ENCODE measurements at places on chromosomes 16 and 17.

- DNase-seq: no peak
Measured at GRCh38 chr16:4450931-4451519, 23.4 kb downstream of the NMRAL1 start.

GRCh38 chr17:30389756-30390300 is 11.1 kb downstream of the CPD start:
- no peak for DNase-seq

GRCh38 chr16:14106457-14106856 is 35.3 kb downstream of the MRTFB start:
- DNase-seq: no peak

- DNase-seq: no peak
Measured at GRCh38 chr17:76318586-76318985, 10.5 kb upstream of the QRICH2 start.

DNA sequence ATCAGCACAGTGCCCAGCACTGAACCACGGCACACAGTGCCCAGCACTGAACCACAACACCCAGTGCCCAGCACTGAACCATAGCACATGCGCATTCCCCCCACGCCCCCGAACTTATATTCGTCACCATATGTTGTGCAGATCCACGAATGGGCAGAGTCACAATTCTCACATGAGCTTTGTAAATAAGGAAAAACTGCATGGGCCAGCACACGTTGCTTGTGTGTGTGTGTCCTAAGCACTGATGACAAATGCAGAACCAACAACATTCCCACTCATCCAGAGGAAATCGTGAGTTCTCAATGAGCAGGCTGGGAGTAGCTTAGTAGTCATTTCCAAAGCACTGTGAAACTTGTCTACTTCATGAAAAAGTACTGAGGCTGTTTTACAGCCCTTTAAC is 70.0 kb downstream of the ADCY9 start:
- DNase-seq: no peak

DNA sequence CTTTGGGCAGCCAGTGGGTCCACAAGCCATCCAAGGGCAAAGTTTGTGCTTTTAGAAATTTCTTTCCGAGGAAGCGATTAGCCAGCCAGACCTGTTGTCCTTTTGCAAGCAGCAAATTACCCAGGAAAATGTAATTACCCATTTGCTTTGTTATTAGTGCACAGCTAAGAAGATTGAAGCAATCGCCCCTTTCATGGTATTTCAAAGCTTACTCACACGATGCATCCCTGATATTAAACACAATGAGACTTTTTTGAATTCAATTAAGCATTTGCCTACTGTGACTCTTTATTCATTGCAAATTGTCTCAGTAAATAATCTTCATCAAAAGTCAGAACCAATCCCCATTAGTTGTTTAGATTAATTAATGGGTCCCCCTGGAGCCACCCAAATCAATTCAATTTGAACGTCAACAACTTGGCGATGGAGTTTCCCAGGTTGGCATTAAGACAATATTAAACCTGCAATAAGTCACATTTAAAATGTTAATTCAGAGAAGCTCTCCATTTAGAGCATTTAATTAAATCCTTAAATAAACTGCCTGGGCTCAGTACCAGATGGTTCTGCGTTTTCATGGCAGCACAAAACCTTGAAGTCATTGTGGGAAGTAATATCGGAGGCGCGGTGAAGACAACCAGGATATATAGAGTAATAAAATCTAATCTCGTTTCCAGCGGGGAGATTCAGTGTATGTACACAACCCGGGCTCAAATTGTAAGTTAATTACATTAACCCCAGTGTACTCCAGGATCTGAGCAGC is 366.2 kb upstream of the TNRC6C start:
- no peak for DNase-seq

GRCh38 chr16:58109330-58109729 is 19.9 kb downstream of the CFAP20 start:
- DNase-seq: no peak

DNA sequence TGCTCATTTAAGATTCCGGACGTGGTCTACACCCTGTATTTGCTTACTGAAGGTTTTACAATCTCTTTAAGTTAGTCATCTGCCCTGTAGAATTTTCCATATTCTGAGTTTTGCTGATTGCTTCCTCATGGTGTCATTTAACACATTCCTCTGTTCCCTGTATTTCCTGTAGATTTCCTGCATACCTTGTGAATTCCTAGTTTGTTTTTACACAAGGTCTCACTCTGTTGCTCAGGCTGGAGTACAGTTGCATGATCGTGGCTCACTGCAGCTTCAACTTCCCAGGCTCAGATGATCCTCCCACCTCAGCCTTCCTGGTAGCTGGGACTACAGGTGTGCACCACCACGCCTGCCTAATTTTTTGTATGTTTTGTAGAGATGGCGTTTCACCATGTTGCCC is 66.8 kb downstream of the CMIP start:
- no peak for DNase-seq

GRCh38 chr17:45974916-45975630 is 24.0 kb upstream of the STH start:
- no peak for DNase-seq

DNA sequence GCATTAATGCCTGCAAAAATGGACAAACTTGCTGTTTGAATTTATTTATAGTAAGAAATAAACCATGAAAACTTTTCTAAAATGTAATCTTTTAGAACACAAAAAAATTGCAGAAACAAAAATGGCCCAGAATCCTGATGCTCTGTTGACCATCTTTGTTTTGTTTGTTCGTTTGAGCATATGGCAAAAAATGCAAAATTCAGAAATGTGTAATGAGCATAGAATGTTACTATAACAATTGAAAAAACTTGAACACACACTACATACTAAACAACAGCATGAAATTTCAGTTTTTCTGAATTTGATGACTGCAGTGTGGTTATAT is 1.1 kb upstream of the KPNA2 start:
- DNase-seq: no peak

DNA sequence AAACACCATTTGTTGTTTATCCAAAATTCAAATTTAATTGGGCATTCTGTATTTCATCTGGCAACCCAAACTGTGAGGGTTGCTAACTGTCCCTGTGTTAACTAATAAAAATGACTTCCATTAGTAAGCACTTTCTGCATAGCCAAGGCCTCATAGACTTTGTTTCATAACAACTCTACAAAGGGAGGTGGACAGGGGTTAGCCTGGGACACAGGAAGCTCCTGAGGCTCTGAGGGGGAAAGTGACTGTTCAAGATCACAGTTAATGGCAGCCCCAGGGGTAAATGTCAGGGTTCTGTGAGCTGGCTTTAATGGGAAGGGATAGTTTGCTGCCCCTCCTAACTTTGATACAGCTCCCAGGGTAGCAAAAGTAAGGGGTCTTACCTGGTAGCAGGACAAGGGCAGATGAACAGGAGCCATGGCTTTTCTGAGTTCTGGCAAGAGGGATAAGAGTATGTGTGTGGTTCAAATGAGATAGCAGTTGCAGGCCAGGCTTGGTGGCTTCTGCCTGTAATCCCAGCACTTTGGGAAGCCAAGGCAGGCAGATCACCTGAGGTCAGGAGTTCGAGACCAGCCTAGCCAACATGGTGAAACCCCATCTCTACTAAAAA is 2.2 kb downstream of the HEATR9 start:
- DNase-seq: no peak

DNA sequence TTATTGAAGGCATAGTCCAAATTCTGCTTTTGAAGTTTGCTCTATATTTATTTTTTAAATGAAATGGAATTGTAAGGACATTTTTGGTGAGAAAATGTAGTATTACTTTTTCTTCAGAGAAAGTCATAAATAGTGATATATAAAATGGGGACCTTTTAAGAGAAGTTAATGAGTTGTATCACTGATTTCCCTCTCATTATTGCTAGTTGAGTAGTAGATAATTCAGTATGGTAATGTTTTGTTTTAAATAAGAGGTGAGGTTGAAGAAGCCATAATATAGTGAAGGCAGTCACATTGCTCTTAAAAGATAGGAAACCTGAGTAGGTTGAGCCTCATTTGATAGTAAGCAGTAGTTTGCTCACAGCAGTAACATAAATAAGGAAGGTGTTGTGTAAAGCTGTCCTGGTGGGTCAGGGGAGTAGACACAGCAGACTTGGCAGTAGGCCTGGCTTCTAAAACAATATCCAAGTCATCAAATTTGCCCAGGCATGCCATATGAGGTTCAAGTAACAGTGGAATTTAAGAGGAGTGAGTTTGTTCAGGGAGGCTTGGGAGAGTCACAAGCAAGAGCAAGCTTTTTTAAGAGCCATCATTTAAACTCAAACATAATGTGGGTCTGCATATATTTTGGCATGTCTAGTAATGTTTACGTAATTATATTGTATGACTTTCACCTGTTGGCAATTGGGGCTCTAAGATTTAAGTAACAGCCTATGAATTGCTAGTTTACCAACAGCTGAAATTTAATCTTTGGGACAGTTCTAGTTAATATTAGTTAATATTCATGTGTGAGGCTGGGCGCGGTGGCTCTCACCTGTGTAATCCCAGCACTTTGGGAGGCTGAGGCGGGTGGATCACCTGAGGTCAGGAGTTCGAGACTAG is 6.5 kb downstream of the NFATC3 start:
- no peak for DNase-seq

GRCh38 chr17:55110521-55110920 is 142.0 kb downstream of the STXBP4 start:
- no peak for DNase-seq

DNA sequence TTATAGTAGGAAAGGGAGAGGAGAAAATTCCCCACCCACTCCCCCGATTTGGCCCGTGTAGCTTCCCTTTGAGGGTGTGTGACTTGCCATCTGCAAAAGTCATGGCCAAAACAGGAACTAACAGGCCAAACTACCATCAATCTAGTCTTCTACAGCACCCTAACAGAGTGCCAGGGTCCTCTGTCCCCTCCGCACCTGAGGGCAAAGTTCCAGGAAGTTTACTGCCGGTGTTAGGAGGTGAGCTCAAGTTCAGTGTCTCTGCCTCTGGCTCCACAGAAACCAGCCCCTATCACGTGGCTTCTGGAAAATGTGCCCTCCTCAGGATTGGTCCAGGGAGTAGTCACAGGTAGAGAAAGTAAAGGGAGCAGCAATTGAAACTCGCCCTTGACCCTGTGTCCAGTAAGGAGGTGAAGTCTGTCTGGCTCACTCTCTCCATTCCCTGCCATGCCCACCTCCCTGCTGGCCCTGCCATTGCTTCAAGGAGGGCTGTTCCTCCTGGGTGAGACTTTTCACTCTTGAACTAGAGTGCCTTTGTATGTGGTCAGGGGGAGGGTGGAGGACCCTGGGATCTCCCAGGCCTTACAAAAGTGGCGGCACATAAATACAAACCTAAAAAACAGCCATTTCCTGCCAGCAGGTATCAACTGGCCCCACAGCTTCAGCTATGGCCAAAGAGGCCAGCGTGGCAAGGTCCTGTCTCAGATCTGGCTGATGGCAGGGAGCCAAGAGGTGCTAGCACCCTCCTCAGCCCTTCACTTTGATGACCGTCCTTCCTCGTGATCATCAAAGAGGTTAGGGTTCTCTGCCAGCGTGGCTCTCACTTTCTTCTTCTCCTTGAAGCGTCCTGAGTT is 5.3 kb downstream of the PRR15L start:
- no peak for DNase-seq

DNA sequence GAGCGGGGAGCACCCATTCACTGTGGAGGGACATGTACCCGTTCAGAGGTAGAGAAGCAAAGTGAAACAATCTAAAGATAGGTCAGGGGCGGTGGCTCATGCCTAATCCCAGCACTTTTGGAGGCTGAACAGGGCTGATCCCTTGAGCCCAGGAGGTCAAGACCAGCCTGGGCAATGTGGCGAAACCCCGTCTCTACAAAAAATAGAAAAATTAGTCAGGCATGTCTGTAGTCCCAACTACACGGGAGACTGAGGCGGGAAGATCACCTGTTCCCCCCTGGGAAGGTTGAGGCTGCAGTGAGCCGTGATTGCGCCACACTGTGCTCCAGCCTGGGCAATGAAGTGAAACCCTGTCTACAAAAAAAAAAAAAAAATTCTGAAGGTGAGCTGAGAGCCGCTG is 21.7 kb downstream of the MYL4 start:
- peak; percentile 29 for DNase-seq

DNA sequence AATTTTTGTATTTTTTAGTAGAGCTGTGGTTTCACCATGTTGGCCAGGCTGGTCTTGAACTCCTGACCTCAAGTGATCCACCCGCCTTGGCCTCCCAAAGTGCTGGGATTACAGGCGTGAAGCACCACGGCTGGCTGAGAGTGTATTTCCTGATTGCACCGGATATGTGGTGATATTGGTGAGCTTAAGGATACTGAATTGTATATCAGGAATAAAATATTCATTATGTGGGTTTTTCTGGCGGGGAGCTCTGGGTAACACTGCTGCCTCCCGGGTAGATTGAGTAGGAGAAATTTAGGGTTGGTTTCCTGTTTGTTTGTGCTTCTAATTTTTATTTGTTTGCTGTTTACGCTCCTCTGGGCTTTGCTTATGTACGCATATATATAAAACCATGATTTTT is 7.7 kb upstream of the TMEM98 start:
- DNase-seq: no peak

DNA sequence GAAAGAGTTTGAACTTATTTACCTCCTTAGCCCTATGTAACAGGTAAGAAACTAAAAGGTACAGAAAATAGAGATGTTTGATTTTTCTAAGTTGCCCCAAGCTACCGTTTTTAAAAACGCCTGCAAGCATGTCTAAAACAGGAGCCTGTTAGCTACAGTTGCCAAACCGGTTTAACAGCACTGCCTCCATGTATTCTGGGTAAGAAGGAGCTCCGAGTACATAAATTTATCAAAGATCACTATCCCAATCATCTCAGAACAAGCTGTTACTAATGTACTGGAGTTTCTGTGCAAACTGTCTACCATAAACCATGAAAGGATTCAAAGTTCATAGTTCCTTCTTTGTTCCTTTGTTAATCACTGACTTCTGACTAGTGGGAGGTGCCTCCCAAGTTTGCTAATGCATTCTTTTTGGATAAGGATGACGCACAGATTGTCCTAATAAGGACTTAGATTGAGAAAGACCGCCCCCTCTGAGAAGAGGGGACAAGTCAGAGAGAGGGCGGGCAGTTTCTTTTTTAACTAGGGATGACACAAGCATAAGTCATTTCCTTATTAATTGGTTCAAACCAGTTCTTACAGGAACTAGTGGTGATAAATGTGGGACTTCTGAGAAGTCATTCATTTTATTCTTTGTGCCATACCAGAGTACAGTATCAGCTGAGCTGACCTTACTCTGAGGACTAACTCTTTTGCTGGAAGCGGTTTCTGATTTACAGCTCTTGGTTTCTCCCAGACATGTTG is 55.3 kb downstream of the TUBD1 start:
- no peak for DNase-seq

- DNase-seq: no peak
Measured at GRCh38 chr16:24988593-24989338, 26.4 kb downstream of the ARHGAP17 start.

- DNase-seq: no peak
Measured at GRCh38 chr17:46943501-46944393, 20.8 kb downstream of the GOSR2 start.

Measured in suprapubic skin (tissue), 4 donors.